ENCODE measurements at places on chromosomes 5 and 9.

DNA sequence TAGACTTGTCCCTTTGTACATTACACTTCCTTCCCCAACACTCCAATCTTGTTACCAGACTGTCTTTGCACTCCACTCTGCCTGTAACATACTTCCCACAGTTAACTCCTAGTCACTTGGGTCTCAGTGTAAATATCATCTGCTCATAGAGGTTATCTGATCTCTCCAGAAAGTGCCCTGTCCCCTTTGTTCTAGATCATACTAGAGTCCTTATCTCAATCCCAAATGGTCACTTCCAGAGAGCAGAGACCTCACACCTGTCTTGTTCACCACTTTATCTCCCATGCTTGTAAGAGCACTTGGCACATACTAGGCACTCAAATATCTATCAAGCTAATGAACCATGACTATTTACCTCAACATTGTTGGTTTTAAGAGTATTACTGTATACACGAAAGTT is 30.4 kb downstream of the SETX start:
- no peak for DNase-seq

DNA sequence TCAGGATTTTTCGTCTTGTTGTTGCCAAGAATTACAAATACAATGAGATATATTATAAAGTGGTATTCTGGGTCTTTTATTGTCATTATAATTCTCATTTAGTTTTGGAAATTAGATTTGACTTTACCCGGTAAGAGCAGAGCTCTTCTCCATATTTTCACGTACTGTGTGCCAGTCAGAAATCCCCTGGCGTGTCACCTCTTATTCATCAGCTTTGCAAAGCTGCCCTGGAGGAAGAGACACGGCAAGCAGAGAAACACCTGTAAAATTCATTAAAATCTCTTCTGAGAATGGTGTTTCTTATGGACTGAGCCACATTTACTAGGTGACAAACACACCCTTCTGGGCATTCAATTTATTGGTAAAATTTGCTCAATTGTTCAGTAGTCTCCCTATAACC is 440.4 kb downstream of the HINT1 start:
- no peak for DNase-seq

GRCh38 chr5:151451626-151452520 is 4.5 kb downstream of the SLC36A1 start:
- DNase-seq: no peak

DNA sequence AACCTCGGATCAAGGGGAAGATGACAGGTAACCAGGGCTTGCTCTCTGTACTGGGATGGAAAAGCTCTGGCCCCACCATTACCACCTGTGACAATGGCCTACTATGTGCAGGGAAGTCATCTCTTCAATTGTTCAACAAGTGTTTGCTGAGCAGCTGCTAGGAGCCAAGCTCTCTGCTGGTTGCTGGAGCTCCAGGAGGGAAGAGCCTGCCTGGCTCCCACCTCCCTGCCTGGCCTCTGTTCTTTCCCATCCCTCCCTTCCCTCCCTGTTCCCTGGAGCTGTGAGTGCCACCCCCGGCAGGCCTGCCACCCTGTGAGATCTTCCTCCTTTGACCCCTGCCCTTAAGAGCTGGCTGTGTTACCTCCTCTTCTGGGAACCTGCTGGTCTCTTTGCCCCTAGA is 59.7 kb upstream of the IER5L start:
- DNase-seq: no peak

DNA sequence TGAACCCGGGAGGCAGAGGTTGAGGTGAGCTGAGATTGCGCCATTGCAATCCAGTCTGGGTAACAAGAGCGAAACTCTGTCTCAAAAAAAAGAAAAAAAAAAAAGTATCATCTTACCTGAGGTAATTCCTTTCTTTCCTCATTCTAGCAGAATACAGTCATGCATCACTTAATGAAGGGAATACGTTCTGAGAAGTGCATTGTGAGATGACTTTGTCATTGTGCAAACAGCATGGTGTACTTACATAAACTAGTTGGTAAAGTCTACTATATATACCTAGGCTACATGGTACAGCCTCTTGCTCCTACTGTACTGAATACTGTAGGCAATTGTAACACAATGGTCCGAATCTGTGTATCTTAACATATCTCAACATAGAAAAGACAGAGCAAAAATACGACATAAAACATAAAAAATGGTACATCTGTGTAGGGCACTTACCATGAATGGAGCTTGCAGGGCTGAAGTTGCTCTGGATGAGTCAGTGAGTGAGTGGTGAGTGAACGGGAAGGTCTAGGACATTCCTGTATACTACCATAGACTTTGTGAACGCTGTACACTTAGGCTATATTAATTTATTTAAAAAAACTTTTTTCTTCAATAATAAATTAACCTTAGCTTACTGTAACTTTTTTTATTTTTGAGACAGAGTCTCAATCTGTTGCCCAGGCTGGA is 100.4 kb downstream of the GLDC start:
- no peak for DNase-seq

DNA sequence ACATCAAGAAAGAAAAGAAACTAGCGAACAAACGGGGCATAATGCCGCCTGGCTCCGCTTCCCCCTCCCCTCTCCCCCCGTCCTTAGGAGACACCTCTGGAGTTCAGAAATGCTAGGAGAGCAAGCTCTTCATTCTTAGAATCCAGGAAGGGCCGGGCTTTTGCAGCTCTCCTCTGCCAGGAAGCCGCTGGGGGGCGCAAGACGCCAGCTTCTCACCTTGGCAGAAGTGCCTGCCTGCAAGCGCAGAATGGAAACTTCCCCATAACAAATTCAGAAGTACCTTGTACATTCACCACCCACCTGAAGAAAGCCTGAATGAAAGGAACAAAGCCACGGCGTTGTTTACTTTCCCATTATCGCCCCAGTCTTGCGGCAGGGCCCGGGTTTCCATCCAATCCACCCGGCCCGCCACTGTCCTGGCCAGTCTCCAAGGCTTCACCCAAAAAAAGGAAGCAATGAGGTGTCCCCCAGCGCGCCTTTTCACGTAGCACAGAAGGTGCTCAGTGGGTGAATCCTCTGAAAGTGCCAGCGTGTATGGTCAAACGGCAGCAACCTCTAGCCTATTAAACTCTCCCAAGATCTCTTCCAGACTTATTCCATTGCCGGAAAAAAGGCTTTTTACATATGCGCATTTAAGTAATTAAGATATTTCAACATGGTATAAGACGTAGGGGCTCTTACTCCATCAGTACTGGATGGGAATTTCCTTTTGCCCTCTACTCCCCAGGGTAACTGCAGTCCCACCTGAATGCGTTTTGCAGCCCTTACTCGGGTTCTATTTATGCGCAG is 1.6 kb upstream of the GADD45G start:
- peak; percentile 41 for DNase-seq

GRCh38 chr5:32612134-32612888 is 27.0 kb downstream of the SUB1 start:
- no peak for DNase-seq

DNA sequence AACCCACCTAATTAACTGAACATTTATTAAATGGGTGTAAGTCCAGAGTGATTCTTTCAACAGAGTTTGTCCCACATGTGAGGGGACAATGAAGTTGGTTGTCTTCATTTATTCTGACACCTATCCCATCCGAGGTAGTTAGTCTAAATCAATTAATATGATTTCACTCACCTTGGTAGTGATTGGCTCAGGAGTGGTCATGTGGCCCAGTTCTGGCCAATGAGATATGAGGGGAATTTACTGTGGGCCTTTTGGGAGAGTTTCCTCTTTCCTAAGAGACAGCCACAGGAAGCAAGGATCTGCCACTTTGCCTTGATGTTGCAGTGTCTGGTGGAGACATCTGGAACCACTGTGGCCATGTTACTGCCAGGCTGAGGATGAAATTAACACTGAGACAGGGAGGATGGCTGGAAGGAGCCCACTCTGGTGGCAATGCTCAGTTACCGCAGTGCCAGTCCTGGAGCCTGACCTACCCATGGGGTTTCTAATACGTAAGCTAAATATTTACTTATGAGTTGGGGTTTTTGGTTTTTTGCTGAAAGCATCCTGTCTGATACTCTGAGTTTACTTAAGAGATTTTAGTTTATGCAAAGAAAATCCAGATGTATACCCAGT is 118.6 kb downstream of the FGF18 start:
- no peak for DNase-seq

DNA sequence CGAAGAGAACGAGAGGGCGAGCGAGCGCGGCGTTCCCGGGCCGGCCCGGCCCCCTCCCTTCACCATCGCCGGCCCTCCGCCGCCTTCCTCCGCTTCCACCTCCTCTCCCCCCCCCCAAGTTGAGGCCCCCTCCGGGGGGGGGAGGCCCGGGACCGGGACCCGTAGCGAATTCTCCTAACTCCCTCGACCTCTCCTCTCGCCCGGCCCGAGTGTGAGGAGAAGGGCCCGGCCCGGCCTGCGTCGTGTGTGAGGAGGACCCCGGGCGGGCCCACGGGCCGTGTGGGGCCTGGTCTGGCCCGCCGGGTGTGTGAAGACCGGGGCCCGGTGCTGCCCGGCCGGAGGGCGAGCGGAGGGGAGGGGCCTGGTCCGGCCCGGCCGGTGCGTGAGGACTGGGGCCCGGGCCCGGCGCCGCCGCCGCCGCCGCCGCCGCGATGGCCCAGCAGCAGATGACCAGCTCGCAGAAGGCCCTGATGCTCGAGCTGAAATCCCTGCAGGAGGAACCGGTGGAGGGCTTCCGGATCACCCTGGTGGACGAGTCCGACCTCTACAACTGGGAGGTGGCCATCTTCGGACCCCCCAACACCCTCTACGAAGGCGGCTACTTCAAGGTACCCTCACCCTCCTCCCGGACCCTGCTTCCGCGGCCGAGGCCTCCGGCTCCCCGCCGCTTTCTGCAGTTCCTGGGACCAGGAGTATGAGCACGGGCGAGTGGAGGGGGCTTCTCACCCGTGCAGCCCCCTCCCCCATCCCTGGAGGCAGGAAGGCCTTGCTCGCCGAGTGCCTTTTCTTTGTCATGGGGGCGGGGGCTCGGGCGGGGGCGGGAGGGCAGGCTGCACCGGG is 587 bp downstream of the UBE2R2 start:
- DNase-seq: no peak

- no peak for DNase-seq
Measured at GRCh38 chr5:17257705-17258273, 40.4 kb downstream of the BASP1 start.

DNA sequence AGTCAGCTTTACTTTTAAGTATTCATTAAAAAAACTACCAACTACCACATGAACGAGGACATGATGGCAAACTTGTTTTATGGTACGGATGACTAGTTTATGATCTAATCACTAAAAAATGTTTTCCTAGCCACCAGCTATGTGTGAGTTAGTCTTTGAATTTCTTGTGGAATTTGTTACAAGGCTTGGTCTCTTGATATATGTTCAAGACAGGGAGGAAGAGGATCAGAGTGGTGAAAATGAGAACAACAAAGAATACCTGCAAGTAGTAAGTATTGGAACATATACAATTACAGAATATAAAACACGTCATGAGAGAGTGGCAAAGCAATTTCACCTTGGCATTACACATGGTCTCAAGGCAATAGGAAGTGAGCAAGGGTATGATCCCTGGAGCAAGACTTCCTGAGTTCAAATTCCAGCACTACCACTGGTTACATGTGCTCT is 548.6 kb upstream of the TLE4 start:
- peak; percentile 87 for DNase-seq

GRCh38 chr5:168798065-168799023 is 219.2 kb upstream of the PANK3 start:
- DNase-seq: no peak

DNA sequence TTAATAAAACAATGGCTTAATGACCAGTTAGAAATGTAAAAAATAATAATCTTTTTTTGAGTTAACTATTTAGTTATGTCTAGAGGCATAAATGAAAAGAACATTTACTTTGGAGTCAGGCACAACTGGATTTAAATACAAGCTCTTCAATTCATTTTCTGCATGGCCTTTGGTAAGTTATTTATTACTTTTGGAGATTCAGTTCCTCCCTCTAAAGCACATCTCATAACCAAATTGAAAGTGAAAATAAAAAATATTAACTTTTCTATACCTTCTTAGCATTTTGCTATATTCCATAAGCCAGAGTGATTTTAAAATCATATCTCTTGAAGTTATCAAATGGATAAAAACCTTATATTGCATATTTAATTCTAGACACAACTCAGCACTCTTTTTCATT is 434.9 kb upstream of the SMARCA2 start:
- no peak for DNase-seq

GRCh38 chr9:79799691-79800335 is 228.0 kb downstream of the TLE4 start:
- no peak for DNase-seq

DNA sequence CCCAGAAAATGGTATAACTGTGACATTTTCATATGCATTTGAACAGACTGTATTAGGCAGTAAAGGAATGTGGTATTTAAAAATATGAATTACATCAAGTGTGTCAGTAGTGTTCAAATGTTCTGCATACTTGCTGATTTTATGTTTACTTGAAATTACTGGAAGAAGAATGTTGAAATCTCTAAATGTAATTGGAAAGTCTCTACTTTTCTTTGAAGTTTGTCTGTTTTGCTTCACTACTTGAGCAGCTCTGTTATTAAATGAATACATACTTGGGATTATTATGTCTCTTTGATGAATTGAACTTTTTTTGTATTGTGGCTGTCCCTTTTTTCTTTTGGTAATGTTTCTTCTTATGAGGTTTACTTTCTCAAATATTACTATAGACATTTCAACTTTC is 205.6 kb downstream of the TAF11L14 start:
- no peak for DNase-seq

DNA sequence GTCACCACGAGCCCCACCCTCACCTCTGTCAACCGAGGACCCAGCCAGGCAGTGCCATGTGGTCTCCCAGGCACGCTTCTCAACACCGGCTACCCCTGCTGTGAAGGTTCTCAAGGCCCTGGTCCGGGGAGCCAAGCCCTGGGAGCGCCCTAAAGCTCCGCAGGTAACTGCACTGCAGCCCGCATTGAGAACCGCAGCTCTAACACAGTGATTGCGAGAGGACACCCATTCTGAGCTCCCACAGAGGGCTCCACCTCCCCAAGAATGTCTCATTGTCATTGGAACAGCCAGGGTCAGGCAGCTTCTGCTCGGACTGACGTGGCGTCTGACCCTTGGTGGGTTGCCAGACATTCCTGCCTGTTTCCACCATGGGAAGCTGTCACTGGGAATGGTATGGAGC is 88.3 kb downstream of the ANKRD33B start:
- no peak for DNase-seq

DNA sequence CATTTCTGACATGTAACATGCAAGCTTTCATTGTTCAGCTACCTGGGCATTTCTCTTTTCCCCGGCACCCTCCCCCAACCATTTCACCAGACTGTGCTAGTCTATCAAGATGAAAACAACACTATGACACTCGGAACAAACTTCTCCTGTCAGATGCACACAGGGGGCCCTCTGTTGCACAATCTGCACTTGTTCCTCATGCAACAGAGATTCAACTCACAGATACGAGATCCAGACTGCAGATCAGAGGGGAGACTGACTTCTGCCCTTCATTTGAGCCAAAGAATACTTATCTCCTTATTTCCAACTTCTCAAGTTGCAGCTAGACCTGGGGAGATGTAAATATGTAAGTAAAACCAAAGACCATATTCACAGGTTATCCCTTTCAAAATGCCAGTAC is 15.7 kb upstream of the FST start:
- no peak for DNase-seq

DNA sequence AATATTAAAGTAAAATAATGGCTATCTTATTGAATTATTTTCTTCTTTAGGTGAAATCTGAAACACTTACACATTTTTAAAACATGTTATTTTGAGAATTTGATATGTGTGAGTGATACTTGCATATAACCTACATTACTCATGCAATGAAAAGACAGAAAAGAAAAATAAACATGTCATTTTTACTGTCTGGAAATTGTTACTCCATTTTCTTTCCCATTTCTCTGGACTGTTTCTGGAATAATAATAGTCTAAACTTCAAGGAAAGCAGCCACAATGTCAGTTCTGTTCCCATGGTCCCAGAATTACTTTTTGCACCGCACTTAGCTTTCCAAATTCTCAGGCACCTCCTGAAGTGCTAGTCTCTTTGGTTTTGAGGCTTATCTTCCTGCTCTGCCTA is 145.5 kb downstream of the PRR16 start:
- DNase-seq: no peak

Measured in non-pigmented ciliary epithelial cell (primary cell).